ENCODE measurements at places on chromosomes 12 and 14.

DNA sequence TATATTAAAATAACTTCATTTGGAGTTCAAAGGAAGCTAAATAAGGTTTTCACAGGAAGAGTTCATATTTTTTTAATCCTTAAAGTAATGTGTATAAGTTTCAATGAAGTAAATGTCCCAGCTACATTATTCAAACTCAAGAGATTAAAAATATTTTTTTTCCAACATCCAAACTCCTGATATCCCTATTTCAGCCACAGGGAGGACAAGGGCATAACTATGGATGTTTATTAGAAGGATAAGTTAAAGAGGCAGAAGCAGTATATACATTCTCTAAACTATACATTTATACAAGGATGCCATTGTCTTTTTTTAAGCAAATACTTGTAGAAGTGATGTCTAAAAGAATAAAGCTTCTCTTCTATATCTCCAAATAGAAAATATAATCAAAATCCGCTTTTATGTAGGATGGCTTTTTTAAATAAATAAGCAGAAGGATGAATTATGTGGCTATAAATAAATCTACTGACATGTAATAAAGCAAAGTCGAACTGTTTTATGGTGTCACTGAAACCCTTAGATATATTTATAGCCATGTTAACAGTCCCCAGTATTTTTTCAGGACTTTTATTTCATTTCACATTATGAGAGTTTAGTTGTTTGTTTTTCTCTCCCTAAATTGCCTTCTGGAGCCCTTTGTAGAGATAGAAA, 936.5 kb downstream of the DIO2 start:
- DNase-seq: no peak

- no peak for DNase-seq
Observed at GRCh38 chr14:104142946-104143470, 4.6 kb downstream of the KIF26A start.

GRCh38 chr12:100982511-100983183, 188.1 kb downstream of the ANO4 start:
- DNase-seq: no peak

- DNase-seq: no peak
Observed at GRCh38 chr12:75571656-75572205, 60.3 kb upstream of the KRR1 start.

DNA sequence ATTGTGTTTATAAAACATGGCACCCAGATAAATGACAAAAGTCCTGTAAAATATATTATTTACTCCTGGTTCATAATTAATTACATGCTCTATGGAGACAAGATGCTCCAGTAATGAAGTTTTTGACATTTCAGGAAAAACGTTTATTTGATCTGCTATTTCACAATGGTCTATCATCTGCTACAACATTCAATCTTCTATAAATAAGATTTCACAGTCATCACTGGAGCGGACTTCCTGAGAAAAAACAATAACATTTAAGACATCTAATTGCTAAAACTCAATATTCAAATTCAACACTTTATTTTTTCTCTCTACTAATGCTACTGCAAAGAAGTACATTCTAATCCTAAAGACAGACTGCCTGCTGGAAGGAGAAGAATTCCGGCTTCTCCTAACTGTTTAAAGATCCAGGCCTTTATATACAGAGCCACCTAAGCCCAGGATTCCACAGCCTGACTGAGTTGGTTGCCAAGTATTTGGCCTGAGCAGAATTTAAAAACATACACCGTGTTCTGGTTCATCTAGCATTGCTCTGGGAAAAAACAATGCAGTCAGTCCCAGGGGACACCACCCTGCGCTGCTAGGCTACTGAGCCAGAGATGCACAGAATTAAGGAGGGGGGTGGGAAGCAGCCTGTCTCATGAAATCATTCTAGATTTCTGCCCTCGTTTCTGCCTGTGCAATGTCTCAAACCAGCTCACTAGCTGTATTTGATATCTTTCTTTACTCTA, 58.0 kb downstream of the TMTC1 start:
- no peak for DNase-seq

DNA sequence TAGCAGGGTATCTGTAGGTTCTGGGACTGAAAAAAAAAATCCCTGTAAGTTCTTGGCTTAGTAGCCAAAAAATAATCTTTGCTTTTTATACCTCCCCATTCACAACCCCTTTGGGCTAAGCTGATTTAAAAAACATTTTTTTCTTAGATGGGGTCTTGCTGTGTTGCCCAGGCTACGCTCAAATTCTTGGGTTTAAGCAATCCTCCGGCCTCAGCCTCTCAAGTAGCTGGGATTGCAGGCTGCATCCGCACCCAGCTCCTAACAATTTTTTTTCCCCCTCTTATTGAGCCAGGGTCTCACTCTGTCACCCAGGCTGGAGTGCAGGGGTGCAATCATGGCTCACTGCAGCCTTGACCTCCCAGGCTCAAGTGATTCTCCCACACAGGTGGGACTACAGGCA, 9.1 kb upstream of the ISM2 start:
- no peak for DNase-seq

DNA sequence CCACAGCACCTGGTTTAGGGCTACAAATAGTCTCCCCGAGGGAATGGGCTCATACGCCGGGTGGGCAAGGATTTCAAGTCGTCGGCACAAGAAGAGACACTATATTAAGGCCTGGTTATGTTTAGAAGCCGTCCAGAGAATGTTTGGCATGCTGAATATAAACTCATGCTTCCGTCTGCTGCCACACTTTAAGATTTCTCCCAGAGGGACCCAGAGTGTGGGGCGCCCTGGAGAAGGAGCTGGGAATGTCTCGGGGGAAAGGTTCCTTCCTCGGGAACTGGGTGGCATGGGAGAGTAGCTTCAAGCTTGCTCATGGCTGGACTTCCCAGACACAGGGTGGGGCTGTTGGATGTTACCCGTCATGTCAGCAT, 295.7 kb downstream of the CACNA1C start:
- DNase-seq: no peak

DNA sequence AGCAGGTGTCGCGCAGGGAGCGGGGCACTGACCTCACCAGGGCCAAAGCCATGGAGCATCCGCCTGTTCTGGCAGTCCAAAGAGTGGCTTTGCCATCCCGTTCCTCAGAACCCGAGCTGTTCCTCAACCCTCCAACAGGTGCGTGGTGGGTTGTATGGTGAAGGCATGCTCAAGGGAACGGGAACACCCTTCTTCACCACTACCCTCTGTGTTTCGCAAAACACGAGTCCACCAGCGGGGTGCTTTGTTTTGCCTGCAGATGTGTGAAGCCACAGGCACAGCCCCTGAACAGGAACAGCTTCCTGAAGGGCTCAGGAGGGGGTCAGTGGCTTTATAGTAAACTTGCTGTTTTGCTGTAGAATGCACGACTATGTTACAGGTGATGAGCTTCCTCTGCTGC, 52.7 kb downstream of the SMOC1 start:
- DNase-seq: no peak

- no peak for DNase-seq
Observed at GRCh38 chr14:94119071-94119470, 8.5 kb downstream of the IFI27 start.

- no peak for DNase-seq
Observed at GRCh38 chr14:66476964-66477363, 9.2 kb upstream of the CCDC196 start.

DNA sequence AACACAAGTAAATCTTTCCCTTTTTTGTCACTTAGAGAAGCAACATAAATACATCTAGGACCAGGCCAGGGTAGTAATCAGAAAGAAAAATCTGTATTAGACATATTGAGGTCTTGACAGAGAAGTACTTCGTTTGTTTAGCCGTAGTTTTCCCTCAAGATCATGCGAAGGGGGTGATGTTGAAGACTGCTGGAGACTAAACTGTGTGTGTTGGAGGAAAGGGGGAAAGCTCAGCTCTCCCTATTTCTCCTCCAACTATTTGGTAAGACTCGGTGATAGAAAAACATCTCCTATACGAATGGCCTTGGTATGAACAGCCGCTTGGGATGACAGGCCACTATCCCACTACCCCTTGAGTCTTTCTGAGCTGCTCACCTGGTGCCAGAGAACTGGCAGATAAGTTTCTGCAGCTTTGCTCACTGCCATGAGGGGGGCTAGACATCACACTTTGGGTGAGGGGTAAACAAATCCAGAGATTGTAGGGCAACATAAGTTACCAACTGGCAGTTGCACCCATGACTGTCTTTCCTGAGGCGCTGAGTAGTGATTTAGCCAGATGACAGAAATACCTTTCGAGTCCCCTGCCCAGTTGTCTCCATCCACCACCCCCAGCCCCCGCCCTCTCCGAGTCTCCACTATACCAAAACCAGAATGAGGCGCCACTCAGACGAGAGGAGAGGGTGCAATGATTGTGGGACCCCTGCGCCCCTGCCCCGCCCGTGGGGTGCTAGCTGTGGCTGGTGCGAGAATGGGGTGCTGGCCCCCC, 685 bp downstream of the VAMP1 start:
- DNase-seq: peak; percentile 17

DNA sequence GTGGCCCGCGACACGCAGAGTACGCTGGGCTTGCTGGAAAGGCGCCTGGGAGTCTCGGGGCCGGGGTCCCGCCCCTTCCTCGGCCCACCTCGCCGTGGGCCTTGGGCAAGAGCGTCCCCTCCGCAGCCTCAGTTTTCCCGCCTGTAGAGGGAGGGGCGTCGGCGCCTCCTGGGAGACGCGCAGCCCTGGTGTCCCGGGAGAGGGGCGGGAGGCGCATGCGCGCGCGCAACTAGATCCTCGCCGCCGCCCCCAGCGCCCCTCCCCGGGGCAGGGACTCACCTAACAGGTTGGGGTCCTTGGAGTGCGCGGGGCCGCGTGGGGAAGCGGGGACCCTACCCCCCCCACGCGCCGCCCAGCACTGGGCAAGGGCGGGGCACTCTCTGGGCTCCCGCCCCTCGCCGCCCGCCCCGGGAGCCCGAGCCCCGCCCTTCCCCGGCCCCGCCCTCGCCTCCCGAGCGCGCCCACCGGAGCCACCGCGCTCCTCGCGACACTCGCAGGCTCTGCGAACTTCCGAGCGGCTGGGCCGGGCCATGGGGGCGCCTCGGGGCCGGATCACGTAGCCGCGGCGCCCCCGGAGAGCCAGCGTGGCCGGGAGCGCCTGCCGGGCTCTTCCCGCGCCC, at the start of gene KIF26A:
Gene KIF26A (plus strand): TSS at position 490 of the 620 bp plus-strand sequence. CDS start 136 bp downstream, outside the sequence.
- DNase-seq: peak; percentile 85

DNA sequence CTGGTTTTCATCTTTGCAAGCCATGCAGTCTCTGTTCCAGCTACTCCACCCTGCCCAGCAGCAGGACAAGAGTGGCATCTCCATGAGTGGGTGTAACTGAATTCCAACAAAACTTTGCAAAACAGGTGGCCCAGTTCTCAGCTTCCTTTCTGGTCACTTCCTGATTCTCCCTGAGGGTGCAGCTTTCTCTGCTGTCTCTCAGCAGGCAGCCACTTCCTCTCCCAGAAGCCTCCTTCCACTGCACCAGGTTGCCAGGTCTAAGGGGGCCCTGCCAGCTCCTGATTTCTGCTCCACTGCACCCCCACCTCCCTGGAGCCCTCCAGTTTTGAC, 341.0 kb upstream of the FKBP4 start:
- DNase-seq: no peak

DNA sequence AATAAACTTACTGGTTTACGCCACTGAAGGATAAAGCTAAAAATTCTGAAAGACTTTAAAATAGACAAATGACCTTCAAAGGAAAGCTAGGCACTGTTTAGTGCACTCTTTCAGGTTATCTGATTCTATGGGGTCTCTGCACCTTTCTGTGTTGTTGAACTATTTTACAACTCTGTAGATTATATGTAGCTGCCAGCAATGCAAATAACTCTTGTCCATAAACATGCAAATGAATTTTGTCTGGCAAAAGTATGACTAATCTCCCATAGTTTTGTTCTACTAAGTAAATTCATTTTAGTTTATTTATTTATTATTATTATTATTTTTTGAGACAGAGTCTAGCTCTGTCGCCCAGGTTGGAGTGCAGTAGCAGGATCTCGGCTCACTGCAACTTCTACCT, 266.3 kb upstream of the CCDC196 start:
- no peak for DNase-seq

GRCh38 chr12:58871556-58871955, 48.7 kb downstream of the LRIG3 start:
- no peak for DNase-seq

- no peak for DNase-seq
Observed at GRCh38 chr12:48938805-48939204, 13.5 kb upstream of the FKBP11 start.

GRCh38 chr12:57628280-57629191, 4.5 kb downstream of the B4GALNT1 start:
- peak; percentile 3 for DNase-seq

DNA sequence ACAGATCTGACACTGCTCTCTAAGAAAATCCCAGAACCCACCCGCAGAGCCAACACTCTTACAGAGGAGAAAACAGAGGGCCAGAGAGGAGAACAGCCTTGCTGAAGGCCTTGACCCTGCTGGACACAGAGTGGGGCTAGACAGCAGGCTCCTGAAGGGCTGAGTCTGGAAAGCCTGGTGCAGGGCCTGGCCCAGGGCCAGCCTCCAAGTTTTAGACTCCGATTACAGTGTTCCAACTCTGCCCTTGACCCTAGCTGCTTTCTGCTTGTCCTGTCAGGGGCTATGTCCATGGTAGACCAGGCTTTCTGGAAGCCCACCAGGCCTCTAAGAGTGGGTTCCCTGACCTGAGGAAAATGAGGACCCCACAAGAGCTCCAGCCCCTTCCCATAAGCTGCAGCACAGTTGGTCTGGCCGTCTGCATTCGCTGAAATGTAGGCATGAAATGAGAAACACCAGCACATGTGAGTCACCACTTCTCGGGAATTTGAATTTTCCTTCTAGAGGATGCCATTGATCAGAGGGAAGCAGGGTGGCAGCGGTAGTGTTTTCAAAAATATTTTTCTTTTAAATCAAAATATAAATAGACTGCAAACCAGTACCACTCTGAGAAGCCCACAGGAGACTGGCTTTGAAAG, 154.4 kb downstream of the CALM1 start:
- no peak for DNase-seq

- no peak for DNase-seq
Observed at GRCh38 chr14:74008843-74009499, 10.1 kb downstream of the ENTPD5 start.

DNA sequence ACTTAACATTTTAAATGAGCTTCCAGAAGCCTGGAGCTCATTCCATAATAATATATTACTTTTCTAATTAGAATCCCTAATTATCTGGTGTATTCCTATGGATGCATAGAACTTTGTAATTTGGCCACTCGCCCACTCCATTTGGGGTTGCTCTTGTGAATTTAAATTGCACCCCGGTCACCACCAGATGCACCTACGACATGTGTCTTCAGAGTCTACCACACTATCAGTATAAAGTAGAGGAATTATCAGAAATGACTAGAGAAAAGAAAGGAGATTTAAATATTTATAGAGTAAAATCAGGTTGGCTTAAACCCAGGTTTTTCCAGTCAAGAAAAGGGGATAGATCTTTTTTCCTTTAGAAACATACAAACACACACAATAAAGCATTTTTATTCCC, 145.8 kb upstream of the DCN start:
- DNase-seq: no peak

DNA sequence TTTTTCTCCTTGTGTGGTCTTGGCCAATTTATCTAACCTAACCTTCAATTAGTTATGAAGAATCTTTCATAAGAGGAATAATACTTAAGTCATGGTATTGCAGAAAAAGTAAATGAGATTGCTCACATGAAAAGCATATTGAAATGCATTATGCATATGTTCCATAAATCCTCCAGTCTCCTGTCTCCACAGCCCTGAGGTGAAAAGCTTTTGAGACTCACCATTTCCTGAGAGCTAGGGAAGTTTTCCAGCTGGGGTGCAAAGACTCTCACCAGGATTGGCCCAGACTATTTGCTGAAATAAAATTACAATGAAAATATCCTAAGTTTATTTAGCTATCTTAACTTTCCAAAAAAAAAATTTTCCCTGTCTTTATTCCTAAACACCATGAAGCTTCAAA, 723.8 kb upstream of the FLRT2 start:
- no peak for DNase-seq

All from right kidney (tissue), 9 donors.